Midbrain (tissue), 1 donor: ENCODE measurements at places on chromosomes 5 and 9.

- no peak for DNase-seq
Observed at GRCh38 chr9:29069376-29069775, 1496.1 kb upstream of the C9orf72 start.

DNA sequence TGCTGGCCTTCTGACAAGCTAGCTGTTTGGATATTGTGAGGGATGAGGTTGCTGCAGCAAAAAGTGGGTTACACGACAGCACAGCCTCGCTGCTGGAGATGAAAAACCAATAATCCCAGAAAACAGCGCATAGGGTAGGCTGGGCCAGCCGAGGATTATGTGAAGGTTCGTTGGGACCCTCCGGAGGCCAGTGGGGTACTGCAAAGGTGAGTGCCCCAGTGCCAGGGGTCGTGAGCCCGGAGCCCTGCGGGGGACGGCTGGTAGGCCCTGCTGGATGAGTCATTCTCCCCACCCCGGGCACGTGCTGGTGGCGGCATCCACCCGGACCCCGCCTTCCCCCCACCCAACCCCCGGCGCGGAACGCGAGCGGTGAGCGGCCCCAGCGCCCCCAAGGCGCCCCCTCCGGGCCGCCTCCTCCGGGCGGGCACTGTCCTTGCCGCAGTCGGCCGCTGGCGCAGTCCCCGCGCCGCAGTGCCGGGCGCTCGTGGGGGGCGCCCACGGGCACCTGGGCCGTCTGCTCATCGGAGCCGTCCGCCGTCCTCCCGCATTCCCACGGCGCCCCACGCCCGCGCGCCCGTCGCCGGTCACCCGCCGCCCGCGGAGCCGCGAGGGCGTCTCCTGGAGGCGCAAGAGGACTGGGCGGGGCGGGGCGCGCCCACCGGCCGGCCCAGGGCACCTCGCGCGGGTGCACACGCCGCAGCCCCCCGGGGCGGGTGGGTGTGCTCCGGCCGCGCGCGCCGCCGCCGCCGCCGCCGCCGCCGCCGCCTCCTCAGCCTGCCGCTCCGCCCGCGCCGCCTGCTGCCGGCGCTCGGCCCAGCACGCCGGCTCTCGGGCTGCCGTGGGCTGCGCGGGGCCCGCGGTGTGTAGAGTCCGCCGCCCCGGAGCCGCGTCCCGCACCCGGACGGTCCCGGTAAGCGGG, at the start of gene PHF24:
TSS of gene PHF24 (plus strand) at position 794 of the 919 bp plus-strand sequence. CDS start 13,014 bp downstream, outside the sequence.
- no peak for DNase-seq

DNA sequence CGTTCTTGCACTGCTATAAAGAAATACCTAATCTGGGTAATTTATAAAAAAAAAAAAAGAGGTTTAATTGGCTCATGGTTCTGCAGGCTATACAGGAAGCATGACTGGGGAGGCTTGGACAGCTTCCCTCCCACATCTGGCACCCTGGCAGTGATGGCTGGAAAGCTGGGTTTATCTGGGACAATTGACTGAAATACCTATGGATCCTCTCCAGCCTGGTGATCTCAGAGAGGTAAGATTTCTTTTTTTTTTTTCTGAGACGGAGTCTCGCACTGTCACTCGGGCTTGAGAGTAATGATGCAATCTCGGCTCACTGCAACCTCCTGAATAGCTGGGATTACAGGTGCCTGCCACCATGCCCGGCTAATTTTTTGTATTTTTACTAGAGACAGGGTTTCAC, 22.7 kb upstream of the UGCG start:
- no peak for DNase-seq

- no peak for DNase-seq
Observed at GRCh38 chr5:95022967-95023695, 261.8 kb downstream of the MCTP1 start.

GRCh38 chr5:81590498-81591384, 160.2 kb downstream of the SSBP2 start:
- no peak for DNase-seq

- DNase-seq, result no peak
Observed at GRCh38 chr5:84298628-84299027, 86.1 kb downstream of the EDIL3 start.

DNA sequence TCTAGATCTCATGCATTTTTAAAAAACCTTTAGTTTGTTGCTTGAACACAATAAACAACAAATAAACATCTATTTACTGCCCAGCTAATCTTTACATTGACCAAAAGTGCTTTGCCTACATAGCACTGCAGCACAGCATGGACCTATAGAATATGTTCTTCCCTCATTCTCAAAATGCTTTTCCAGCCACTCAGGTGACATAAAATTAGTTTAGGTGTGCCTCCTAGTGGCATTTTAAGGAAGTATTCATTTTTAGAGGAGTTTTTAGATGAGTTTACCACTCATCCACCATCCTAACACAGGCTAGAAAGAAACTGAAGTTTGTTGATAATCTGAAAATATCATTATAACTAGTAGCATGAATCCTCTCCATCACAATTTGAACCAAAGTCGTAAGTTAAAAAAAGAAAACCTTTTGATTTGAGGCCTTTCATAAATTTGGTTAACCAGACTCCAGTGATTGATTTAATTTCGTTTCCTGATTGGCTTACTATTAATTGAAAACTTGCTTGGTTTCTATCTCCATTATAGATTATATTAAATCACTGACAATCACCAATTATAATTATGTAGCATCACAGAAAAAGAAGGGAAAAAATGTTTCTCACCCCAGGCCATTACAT, 12.6 kb downstream of the PLGRKT start:
- no peak for DNase-seq
